ENCODE measurements at places on chromosomes 16 and 17. TPM values are rescaled to one million over a fixed set of nuclear protein-coding genes. Genes with fewer than 3 reads are reported as not detected.
A peak's percentile ranks its signal among the peaks of the same experiment; 100 is the strongest.

Gene CTF1
- total RNA-seq, result 14.4 TPM

- no peaks in the 10 kb centered on the region for H3K27me3 ChIP-seq
- H3K4me3 ChIP-seq, result no peak overlapping the region
- DNase-seq, result no peak
- no peak overlapping the region for H3K27ac ChIP-seq
- no peaks in the 10 kb centered on the region for H3K36me3 ChIP-seq
- H3K4me1 ChIP-seq, result no peaks in the 10 kb centered on the region
Observed at GRCh38 chr16:65608455-65608854, 486.6 kb upstream of the CDH11 start.

GRCh38 chr16:87076331-87076949 lies 240.8 kb downstream of the C16orf95 start:
- no peak overlapping the region for H3K27ac ChIP-seq
- no peaks in the 10 kb centered on the region for H3K4me1 ChIP-seq
- H3K27me3 ChIP-seq, result no peaks in the 10 kb centered on the region
- no peak overlapping the region for H3K4me3 ChIP-seq

GRCh38 chr16:81996664-81997509 lies 14.4 kb downstream of the SDR42E1 start:
- no peaks in the 10 kb centered on the region for H3K27me3 ChIP-seq
- H3K4me1 ChIP-seq, result no peaks in the 10 kb centered on the region
- DNase-seq, result no peak
- H3K27ac ChIP-seq, result no peak overlapping the region
- H3K4me3 ChIP-seq, result no peak overlapping the region

DNA sequence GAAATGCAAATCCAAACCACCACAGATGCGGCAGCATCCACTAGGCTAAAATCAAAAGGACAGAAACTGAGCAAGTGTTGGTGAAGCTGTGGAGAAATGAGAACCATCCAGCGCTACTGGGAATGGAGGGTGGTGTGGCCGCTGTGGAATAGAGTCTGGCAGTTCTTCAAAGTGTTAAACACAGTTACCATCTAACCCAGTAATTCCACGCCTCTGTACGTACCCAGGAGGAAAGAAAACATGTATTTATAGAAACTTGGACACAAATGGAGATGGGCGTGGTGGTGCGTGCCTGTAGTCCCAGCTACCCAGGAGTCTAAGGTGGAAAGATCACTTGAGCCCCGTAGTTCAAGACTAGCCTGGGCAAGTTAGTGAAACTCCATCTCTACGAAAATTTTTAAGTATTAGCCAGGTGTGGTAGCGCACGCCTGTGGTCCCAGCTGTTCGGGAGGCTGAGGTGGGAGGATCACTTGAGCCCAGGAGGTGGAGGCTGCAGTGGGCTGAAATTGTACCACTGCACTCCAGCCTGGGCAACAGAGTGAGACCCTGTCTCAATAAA lies 11.6 kb downstream of the SLC25A10 start:
- H3K27me3 ChIP-seq, result no peaks in the 10 kb centered on the region
- no peak overlapping the region for H3K4me3 ChIP-seq
- H3K4me1 ChIP-seq, result peaks cover 4% of the 10 kb centered on the region
- no peak overlapping the region for H3K27ac ChIP-seq
- DNase-seq, result no peak

DNA sequence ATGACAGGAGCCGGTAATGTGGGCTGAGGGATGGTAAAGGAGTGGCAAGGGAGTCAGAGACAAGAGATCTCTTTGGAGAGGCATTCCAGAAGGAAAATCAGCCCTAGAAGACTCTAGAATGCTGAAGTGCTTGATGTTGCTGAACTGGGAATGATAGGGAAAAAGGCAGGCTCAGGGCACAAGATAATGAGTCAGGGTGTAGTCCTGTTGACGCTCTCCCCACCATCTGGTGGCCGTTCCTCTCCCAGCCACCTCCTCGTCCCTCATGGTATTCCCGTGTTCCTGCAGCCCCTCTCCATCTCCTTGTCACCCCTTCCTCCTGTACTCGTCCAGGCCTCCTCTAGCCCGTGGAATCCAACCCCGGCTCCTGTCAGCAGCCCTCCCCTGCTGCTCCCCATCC lies 11.1 kb upstream of the ALDOA start:
- H3K4me3 ChIP-seq, result no peak overlapping the region
- no peak overlapping the region for H3K27ac ChIP-seq
- H3K36me3 ChIP-seq, result no peaks in the 10 kb centered on the region

Gene RDM1
- total RNA-seq, result not detected

Gene LPO
- not detected for total RNA-seq

Gene PNMT
- 1.2 TPM for total RNA-seq

Gene HEATR3
- total RNA-seq, result 9.4 TPM

DNA sequence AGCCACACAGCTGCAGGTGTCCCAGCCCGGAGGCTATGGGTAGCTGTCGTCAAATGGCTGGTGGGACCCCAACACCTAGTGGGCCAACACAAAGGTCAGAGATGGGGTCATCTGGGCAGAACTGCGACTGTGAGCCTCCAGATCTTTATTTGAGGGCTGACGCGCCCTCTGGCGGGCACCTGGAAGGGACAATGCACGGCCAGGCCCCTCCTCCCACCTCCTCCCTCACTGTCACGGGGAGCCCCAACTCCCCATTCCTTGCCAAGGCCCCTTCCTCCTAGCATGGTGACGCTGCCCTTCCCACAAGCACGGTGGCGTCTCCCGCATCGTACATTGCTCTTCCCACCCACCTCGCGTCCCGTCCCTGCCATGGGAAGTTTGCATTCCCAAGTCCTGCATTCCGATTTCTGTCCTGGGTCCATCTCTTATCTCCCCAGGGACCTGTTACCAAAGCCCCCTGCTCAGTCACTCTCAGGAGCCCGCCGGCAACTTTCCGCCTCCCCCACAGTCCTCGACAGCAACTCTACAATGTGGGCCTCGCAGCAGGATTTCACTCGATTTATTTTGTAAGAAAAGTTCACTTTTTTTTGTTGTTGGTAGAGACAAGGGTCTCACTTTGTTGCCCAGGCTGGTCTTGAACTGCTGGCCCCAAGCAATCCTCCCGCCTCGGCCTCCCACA lies 1.0 kb downstream of the TLE7 start:
- H3K4me1 ChIP-seq, result no peaks in the 10 kb centered on the region
- no peak for DNase-seq
- H3K27ac ChIP-seq, result no peak overlapping the region
- H3K27me3 ChIP-seq, result no peaks in the 10 kb centered on the region
- H3K36me3 ChIP-seq, result no peaks in the 10 kb centered on the region

Gene APOBR
- 0.18 TPM for total RNA-seq

Gene NEUROD2
- not detected for total RNA-seq

Gene TNFRSF13B
- total RNA-seq, result not detected

GRCh38 chr17:37651849-37652248 lies 8.6 kb upstream of the DDX52 start:
- H3K27ac ChIP-seq, result no peak overlapping the region
- no peak for DNase-seq
- no peak overlapping the region for H3K4me3 ChIP-seq

GRCh38 chr17:77610972-77611521 lies 347.5 kb upstream of the TNRC6C start:
- no peak overlapping the region for H3K4me3 ChIP-seq
- H3K36me3 ChIP-seq, result no peaks in the 10 kb centered on the region
- no peaks in the 10 kb centered on the region for H3K4me1 ChIP-seq

DNA sequence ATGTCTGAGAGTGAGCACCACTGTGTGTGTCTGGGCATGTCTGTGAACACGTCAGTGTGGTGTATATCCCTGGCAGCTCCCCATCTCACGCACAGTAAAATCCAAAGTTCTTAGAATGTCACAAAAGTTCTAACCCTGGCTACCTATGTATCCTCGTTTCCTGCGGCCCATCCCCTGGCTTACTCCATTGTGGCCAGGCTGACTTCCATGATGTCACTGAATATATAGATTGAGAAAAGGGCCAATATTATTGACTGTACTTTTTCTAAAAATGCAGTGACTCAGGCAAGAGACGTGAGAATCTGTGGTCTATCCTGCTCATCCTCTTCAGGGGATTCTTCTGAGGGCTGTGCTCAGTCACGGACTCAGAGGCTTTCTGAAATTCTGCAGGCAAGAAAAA lies 963 bp upstream of the METTL22 start:
- H3K27ac ChIP-seq, result no peak overlapping the region
- no peak overlapping the region for H3K4me3 ChIP-seq
- H3K27me3 ChIP-seq, result no peaks in the 10 kb centered on the region
- H3K36me3 ChIP-seq, result no peaks in the 10 kb centered on the region

DNA sequence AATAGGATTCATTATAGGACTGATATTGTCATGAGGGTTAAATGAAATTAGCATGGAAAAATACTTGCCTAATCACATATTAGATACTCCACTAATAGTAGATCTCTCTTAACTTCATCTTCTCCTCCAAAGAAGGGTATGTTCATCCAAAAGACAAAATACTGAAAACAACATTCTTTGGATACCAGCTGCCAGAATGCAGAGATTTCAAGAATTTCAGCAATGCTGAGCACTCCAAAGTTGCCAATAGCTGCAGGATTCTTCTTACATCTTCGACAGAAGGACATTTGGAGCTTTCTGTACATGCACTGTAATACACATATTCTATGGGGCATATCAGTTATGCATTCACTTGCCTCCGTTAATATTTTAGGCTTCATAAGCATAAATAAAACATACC lies 436.5 kb downstream of the HAPSTR1 start:
- H3K27ac ChIP-seq, result no peak overlapping the region
- H3K4me1 ChIP-seq, result no peaks in the 10 kb centered on the region
- H3K4me3 ChIP-seq, result no peak overlapping the region
- H3K27me3 ChIP-seq, result no peaks in the 10 kb centered on the region

DNA sequence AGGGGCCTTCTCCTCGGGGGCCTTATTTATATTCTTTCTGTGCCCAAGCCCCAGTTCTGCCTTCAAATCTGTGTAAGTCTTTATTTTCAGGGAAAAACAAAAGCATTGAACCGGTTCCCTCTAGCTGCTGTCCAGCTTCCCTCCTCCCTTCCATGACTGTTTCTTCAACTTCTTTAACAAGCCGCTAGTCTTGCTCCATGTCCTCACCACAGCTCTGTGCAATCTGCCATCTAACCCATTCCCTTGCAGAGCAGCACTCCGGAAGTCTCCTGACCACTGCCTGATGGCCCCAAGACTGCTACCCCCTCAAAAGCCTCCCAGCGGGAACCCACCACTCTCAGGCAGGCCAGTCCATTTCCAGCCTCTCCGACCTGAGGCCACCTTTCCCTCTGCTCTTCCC lies 16.9 kb downstream of the EMC8 start:
- H3K4me1 ChIP-seq, result no peaks in the 10 kb centered on the region
- no peak for DNase-seq
- H3K4me3 ChIP-seq, result no peak overlapping the region
- no peaks in the 10 kb centered on the region for H3K27me3 ChIP-seq
- no peak overlapping the region for H3K27ac ChIP-seq

GRCh38 chr17:41793784-41794539 lies 7.5 kb upstream of the JUP start:
- H3K4me3 ChIP-seq, result no peak overlapping the region
- peaks cover 23% of the 10 kb centered on the region for H3K4me1 ChIP-seq
- H3K27me3 ChIP-seq, result no peaks in the 10 kb centered on the region
- H3K36me3 ChIP-seq, result no peaks in the 10 kb centered on the region

Gene TMEM114
- total RNA-seq, result not detected

- no peak overlapping the region for H3K4me3 ChIP-seq
- H3K36me3 ChIP-seq, result no peaks in the 10 kb centered on the region
Observed at GRCh38 chr17:81388612-81389367, 6.5 kb upstream of the BAHCC1 start.

Gene ACE
- 5.1 TPM for total RNA-seq

GRCh38 chr17:79622122-79622601 lies 11.3 kb upstream of the RBFOX3 start:
- no peaks in the 10 kb centered on the region for H3K27me3 ChIP-seq
- no peak overlapping the region for H3K4me3 ChIP-seq
- H3K27ac ChIP-seq, result no peak overlapping the region
- H3K36me3 ChIP-seq, result no peaks in the 10 kb centered on the region
- H3K4me1 ChIP-seq, result peaks cover 4% of the 10 kb centered on the region

DNA sequence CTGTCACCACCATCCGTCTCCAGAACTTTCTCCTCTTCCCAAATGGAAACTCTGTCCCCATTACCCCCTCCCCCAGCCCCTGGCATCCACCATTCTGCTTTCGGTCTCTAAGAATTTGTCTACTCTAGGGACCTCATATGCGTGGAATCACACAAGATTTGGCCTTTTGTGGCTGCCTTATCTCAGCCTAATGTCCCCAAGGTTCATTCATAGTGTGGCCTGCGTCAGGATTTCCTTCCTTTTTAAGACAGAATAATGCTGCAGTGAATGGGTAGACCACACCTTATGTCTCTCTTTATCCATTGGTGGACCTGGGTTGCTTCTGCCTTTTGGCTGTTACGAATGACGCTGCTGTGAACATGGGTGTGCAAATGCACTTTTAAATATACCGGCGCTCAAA lies 139.7 kb upstream of the PLCG2 start:
- no peak overlapping the region for H3K4me3 ChIP-seq
- no peaks in the 10 kb centered on the region for H3K27me3 ChIP-seq
- no peak for DNase-seq

GRCh38 chr16:73355981-73356380 lies 308.1 kb upstream of the ZFHX3 start:
- no peak for DNase-seq
- H3K27me3 ChIP-seq, result no peaks in the 10 kb centered on the region
- no peaks in the 10 kb centered on the region for H3K36me3 ChIP-seq
- no peaks in the 10 kb centered on the region for H3K4me1 ChIP-seq

Gene GAS7
- total RNA-seq, result 15.0 TPM

DNA sequence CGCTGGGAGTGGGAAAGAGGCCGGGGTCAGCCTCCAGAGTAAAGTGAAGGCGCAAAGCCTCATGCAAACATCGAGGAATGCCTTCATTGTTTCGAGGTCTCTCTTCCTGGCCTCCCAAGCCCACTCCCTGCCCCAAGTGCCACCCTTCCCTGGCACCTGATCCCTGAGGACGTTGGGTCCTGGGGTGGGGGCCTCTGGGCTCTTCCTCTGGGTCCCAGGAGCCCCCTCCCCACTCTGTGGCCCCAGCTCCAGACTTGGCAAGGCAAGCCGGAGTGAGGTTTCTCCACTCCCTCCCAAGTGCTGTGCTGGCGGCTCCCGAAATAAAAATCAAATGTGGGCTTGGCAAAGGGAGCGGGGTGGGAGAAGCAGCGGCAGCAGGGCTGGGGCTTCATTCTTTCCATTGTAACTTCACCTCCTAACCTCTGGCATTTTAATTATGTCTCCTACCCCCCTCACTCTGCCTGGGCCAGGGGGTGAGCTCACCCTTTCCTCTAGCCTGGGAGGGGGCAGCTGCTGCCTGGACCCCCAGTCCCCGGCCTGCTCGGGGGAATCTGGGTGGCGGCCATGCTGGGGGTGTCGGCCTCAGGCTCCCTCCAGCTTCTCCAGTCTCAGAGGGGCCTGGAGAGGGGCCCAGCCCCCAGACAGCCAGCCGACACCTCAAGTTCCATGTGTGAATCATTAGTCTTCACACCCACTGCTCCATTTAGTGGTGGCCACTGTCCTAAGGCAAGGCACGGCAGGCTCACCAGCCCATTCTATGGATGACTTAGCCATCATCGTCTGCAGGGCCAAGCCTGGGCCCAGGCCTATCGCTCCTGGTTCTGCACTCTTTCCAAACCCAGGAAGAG lies 14.6 kb upstream of the TMEM92 start:
- H3K27ac ChIP-seq, result peak overlapping the region; percentile 75
- no peak overlapping the region for H3K4me3 ChIP-seq
- H3K27me3 ChIP-seq, result no peaks in the 10 kb centered on the region

Gene GCGR
- total RNA-seq, result not detected

GRCh38 chr16:3149630-3150345 lies 15.0 kb downstream of the ZNF213 start:
- H3K27me3 ChIP-seq, result no peaks in the 10 kb centered on the region
- peak; percentile 63 for DNase-seq
- peaks cover 4% of the 10 kb centered on the region for H3K4me1 ChIP-seq

Gene MMP28
- 0.25 TPM for total RNA-seq

All from ovary (tissue), 10 donors.